Esophagus (tissue), 2 donors: ENCODE measurements at places on chromosomes 3 and 15. TPM values are rescaled to one million over a fixed set of nuclear protein-coding genes. Genes with fewer than 3 reads are reported as not detected.

GP9 gene
- not detected for polyA plus RNA-seq

NECTIN3 gene
- polyA plus RNA-seq: 0.67 TPM

GCSAM gene
- 0.90 TPM for polyA plus RNA-seq

FAM81A gene
- 0.38 TPM for polyA plus RNA-seq

NDUFAF3 gene
- 65.1 TPM for polyA plus RNA-seq

IL17RC gene
- 52.7 TPM for polyA plus RNA-seq

SPSB4 gene
- 0.04 TPM for polyA plus RNA-seq

LRRC3B gene
- 0.13 TPM for polyA plus RNA-seq

TMEM207 gene
- not detected for polyA plus RNA-seq

TNNC1 gene
- polyA plus RNA-seq: 1.3 TPM

LMAN1L gene
- 0.61 TPM for polyA plus RNA-seq

TMEM212 gene
- polyA plus RNA-seq: not detected

POMGNT2 gene
- 2.0 TPM for polyA plus RNA-seq

ZNF592 gene
- polyA plus RNA-seq: 6.1 TPM

FAM107A gene
- 7.2 TPM for polyA plus RNA-seq

SLC28A2 gene
- polyA plus RNA-seq: not detected

RBM5 gene
- polyA plus RNA-seq: 97.4 TPM

LRCH3 gene
- polyA plus RNA-seq: 7.0 TPM

IMPDH2 gene
- 121 TPM for polyA plus RNA-seq
